ENCODE measurements at places on chromosomes 6 and 20.

GRCh38 chr6:466564-466963 is 75.0 kb downstream of the IRF4 start:
- no peak for DNase-seq

GRCh38 chr20:58611236-58612030 is 39.6 kb upstream of the STX16 start:
- no peak for DNase-seq

DNA sequence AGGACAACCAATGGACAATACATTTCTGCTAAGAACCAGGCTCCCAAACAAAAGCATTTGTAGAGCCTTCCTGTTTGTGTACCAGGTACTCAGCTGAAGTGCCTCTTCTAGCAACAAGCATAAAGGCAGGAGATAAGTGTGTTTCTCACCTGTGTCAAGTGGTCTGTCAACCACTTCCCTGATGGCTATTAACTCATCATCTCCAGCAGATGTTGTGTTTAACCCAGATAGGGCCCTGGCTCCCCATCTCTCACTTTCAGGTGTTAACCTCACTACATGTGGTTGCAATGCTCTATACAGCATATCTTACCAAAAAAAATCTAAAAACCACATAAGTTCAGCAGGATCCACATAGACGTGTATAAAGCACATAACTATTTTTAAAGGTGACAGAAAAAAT is 9.6 kb upstream of the IL17A start:
- no peak for DNase-seq

- no peak for DNase-seq
Measured at GRCh38 chr6:23245572-23245971, 676.2 kb downstream of the HDGFL1 start.

DNA sequence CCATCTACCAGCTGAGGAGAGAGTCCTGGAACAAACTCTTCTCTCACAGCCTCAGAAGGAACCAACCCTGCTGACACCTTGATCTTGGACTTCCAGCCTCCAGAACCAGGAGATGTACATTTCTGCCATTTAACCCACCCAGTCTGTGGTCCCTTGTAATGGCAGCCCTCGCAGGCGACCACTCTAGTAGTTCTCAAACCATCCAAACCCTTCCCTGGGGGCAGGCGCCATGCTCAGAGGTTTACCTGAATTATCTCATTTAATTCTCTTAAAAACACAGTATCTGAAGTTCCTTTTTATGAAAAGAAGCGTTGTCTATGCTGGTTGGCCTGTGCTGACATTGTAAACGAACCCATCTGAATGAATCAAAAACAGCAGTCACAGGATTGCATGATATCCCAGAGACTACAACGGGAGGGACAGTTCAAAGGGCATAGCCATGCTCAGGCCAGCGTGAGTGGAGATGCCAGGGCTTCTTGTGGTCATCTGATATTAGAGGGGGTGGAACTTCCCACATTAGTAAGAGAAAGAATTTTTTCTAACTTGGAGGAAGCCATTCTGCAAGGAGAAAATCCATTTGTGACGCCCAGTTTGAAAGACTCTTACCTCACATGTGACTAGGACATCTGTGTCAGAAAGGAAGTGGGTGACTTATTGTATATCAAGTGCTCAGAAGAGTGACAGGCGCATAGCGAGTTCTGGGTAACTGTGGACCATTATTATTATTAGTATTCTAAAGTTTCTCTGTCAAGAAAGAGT is 17.2 kb upstream of the TAGAP start:
- no peak for DNase-seq

DNA sequence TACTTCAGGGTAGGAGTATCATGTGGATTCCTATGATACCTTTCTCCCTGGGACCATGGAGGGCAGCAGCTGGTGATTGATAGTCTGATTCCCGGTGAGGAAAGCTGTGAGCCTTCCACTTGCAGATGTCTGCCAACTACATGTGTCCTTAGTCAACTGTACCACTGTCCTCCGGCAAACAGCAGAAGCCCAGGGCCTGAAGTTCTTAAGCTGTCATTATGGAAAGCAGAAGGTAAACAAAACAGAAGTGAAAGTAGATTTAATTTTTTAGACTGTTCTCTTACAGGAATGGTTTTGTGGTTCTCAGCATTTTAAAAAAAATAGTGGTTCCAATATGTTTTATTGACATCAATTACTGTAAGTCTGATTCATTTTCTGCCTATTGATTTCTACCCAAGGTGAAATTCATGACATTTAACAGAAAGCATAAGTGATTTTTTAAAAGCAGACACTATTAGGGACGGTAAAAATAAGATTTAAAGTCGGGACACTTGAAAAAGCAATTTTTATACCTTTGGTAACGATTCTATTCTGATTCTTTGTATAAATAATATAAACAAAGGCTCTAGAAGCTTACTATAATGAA is 36.6 kb downstream of the PTPN1 start:
- no peak for DNase-seq

GRCh38 chr20:46558511-46558959 is 8.1 kb upstream of the OCSTAMP start:
- no peak for DNase-seq

DNA sequence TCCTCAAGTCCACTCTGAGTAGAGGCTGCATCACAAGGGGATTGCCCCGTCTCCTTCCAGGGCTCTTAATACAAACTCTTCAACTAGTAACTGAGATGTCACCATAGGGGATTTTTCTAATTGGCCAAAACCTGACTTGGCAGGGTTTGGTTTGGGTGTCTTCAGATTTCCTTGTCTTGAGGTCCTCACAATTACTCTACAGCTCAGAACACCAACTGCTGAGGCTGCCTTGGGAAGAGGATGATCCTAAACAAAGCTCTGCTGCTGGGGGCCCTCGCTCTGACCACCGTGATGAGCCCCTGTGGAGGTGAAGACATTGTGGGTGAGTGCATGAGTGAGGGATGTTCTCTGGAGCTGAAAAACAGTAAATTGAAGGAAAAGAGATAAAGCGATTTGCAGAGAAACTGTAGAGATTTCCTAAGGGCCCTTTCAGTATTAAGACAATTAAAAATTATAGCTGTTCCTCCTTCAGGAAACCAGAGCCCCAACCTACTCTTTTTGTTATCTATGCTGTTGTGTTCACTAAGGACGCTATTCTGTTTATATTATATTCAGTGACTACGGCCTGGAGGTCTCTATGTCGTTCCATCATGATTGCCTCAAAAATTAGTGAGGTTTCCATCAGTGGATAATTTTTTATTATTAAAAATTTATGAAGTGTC is at the start of gene HLA-DQA1:
Gene HLA-DQA1 (plus strand): TSS at position 188 of the 662 bp plus-strand sequence. CDS start 53 bp downstream, at position 241.
- DNase-seq = no peak

Measured in activated T-cell treated with anti-CD3 and anti-CD28 coated beads for 4 hours (primary cell).